WTC11 (cell line): ENCODE measurements at places on chromosomes 3 and 15. TPM values are rescaled to one million over a fixed set of nuclear protein-coding genes. Genes with fewer than 3 reads are reported as not detected.

Gene MESP1
- total RNA-seq, result 0.32 to 0.50 TPM (median 0.41 TPM) in 3 replicates

Gene CPN2
- total RNA-seq, result 0.09 to 0.14 TPM in 2 of 3 replicates, not detected in the other

Gene GOLGA6D
- total RNA-seq, result 2.1 to 2.6 TPM (median 2.6 TPM) in 3 replicates

Gene SEMA6D
- 0.98 to 2.6 TPM (median 2.0 TPM) in 3 replicates for total RNA-seq

Gene ERC2
- 18.6 to 23.5 TPM (median 18.8 TPM) in 3 replicates for total RNA-seq

Gene CASR
- 0.16 to 0.24 TPM (median 0.21 TPM) in 3 replicates for total RNA-seq

Gene METTL6
- 13.7 to 18.2 TPM (median 17.5 TPM) in 3 replicates for total RNA-seq

Gene CHRFAM7A
- total RNA-seq, result 6.2 to 8.7 TPM (median 8.2 TPM) in 3 replicates

Gene LRRC34
- total RNA-seq, result 5.3 to 8.3 TPM (median 6.0 TPM) in 3 replicates

Gene MYL3
- 0.31 TPM in 1 of 3 replicates, not detected in the others for total RNA-seq

Gene CAMK2N2
- 10.5 to 13.1 TPM (median 11.5 TPM) in 3 replicates for total RNA-seq

Gene SLC22A13
- 0.16 to 0.42 TPM (median 0.30 TPM) in 3 replicates for total RNA-seq

Gene SMCO1
- total RNA-seq, result not detected in 3 replicates

Gene CEP63
- 23.9 to 28.0 TPM (median 24.9 TPM) in 3 replicates for total RNA-seq

Gene COMMD2
- 51.3 to 52.9 TPM (median 52.1 TPM) in 3 replicates for total RNA-seq

Gene AP4E1
- total RNA-seq, result 8.7 to 9.6 TPM (median 9.5 TPM) in 3 replicates

Gene GRM7
- total RNA-seq, result 0.11 to 0.42 TPM (median 0.39 TPM) in 3 replicates

Gene TMEM207
- total RNA-seq, result not detected in 3 replicates

Gene APEH
- 270 to 276 TPM (median 273 TPM) in 3 replicates for total RNA-seq

Gene B3GALNT1
- 4.2 to 6.0 TPM (median 5.0 TPM) in 3 replicates for total RNA-seq

Gene RETNLB
- not detected in 3 replicates for total RNA-seq

Gene SPESP1
- not detected in 3 replicates for total RNA-seq

Gene NEK10
- 0.37 to 1.4 TPM (median 0.73 TPM) in 3 replicates for total RNA-seq

Gene CCDC66
- 17.9 to 23.0 TPM (median 19.4 TPM) in 3 replicates for total RNA-seq

Gene ERICH6
- 0.26 to 0.30 TPM in 2 of 3 replicates, not detected in the other for total RNA-seq

Gene MOBP
- 0.13 to 0.39 TPM in 2 of 3 replicates, not detected in the other for total RNA-seq

Gene SLC12A1
- total RNA-seq, result 0.15 to 0.39 TPM (median 0.39 TPM) in 3 replicates

Gene RLBP1
- not detected in 3 replicates for total RNA-seq
